ENCODE measurements at places on chromosomes 3 and 15.

- no peak for DNase-seq
Observed at GRCh38 chr3:139564294-139564861, 24.8 kb upstream of the RBP1 start.

DNA sequence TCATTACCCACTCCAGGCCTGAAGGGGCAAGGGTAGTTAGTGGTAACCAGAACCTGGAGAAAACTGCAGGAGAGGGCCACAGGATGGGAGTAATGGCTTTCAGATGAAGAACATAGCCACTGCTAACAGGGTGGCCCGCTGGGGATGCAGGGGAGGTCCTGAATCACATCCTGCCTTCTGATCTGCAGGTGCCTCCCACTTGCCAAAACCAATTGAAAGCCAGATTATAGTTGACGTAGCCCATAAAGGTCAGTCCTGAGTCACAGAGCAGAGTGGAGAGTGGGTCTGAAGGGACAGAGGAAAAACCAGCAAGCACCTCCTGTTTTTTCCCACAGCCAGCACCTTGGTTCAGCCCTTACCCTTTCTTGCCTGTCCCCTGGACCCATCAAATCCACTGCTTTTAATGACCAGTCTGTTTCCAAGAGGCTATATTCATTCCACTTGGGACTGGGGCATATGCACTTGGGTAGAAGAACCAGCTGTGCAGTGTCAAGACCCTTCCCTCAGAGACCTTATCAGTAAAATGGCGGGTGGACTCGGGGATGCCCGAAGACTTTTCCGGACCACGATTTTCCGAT is 646 bp upstream of the SLC35G2 start:
- no peak for DNase-seq

DNA sequence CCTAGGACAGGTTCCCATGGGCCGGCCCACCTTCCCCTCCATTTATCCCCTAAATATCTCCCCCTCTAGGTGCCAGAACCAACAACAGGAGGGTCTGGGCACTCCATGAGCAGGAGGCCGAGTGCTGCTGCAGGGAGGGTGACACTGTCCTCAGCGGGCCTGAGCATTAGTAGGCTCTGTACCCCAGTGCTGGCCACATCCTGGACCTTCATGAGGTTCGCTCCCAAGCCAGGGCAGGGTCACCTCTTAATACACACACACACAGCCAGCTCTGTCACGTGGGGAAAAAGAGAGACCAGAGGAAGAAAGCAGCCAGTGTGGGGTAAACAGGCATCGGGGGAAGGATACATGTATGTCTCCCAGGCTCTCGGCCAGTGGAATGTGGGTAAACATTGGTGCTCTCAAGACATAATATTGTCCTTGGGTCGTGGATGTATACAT is 27.9 kb upstream of the SEMA3F start:
- DNase-seq, result no peak

DNA sequence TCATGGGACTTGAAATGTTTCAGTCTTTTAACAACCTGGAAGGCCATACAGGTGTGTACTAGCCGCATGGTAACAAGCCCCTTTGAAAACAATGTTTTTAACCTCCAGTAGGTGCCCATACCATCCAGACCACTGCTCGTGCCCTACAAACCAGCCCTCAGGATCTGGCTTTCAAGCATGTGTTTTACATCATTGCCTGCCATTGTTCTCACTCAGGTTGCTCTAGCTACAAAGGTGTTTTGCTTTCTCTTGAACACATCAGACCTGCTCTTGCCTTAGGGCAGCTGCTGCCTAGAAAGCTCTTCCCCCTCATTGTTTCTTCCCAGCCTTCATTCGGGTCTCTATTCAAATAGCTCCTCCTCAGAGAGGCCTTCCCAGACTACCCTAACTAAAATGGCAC is 32.3 kb upstream of the MAP3K13 start:
- DNase-seq, result no peak

- no peak for DNase-seq
Observed at GRCh38 chr3:71062037-71062932, 521.2 kb downstream of the FOXP1 start.

DNA sequence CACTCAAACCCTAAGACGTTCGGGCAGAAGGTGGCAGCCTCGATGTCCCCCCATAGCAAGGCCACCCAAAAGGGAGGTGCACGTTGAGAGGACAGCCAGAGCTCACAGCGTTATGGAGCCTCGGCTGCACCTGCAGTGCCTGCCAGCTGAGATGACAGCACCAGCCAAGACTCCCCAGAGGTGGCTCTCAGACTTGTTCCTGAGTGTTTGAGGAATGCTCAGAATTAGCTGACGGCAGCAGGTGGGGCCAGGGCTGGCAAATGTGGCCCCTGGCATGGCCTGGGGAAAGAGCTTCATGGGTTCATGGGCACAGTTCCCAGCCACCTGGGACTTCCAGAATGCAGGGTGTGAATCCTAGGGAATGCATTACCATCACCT is 177.8 kb downstream of the KLF13 start:
- no peak for DNase-seq
